Calu3 (cell line): ENCODE measurements at places on chromosomes 4 and X. TPM values are rescaled to one million over a fixed set of nuclear protein-coding genes. Genes with fewer than 3 reads are reported as not detected.

GRCh38 chrX:106672527-106672926 lies 54.0 kb upstream of the RNF128 start:
- no peaks in the 10 kb centered on the region for H3K4me1 ChIP-seq
- no peak overlapping the region for H3K4me3 ChIP-seq
- H3K36me3 ChIP-seq = no peaks in the 10 kb centered on the region

DNA sequence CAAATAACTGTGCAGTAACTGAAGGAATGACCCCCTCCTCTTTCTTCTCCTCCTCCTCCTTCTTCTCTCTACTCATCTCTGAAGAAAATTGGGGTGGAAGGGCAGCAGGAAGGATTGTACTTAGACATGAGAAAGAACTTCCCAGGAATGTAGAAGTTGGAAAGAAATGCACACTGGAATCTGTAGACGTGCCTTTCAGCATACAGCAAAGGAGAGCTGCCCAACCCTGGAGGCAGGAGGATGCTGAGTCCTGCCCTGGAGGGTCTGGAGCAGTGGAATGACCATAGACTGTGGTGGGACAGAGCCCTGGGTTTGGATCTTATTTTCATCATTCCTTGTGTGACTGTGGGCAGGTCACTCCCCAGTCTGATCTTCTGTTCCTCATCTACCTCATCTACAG lies 80.1 kb downstream of the PJA1 start:
- H3K4me3 ChIP-seq = no peak overlapping the region
- no peak overlapping the region for H3K27ac ChIP-seq
- no peaks in the 10 kb centered on the region for H3K36me3 ChIP-seq
- no peaks in the 10 kb centered on the region for H3K4me1 ChIP-seq
- peaks cover 43% of the 10 kb centered on the region for H3K27me3 ChIP-seq

DNA sequence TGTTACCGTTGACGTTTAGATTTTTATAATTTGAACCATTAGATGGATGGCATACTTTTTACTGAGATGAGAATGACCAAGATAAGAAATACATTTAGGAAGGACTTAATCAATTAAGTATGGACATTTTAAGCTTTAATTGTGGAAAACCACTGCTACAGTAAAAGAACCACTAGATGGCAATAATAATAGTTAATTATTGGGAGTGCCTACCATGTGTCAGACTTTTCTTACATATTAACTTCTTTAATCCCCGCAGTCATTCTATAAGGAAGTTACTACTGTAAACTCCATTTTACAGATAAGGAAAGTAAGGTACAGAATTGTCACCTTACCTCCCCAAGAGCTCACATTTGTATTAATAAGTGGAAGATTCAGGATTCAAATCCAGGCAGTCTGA lies 48.5 kb upstream of the MYOZ2 start:
- no peaks in the 10 kb centered on the region for H3K36me3 ChIP-seq
- H3K4me3 ChIP-seq = no peak overlapping the region
- H3K27ac ChIP-seq = peak overlapping the region; percentile 60

Gene ADH1B
- 0.10 TPM in 1 of 2 replicates, not detected in the other for total RNA-seq

- DNase-seq = peak; percentile 53
- no peaks in the 10 kb centered on the region for H3K36me3 ChIP-seq
- no peak overlapping the region for H3K27ac ChIP-seq
Observed at GRCh38 chrX:43870758-43871419, 11.4 kb downstream of the MAOB start.

DNA sequence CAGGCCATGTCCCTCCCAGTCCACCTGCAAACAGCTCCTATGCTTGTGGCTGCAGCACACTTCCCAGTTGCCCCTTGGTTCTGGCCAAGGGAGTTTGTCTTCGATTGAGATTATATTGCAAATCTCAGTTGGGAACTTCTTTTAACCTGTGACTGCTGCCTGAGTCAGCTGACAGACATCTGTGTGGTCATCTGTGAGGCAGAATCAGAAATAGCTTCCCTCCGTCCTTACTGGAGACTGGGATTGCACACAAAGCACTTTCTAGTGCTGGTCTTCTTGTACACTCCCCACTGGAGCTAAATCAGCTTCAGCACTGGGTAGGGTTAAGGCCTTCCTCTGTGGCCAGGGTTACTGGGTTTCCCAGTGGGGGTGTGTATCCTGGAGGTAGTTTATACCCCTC lies 34.3 kb downstream of the ZNF330 start:
- DNase-seq = no peak
- no peaks in the 10 kb centered on the region for H3K36me3 ChIP-seq
- no peak overlapping the region for H3K4me3 ChIP-seq
- no peaks in the 10 kb centered on the region for H3K4me1 ChIP-seq
